ENCODE measurements at places on chromosomes 11 and 22.

DNA sequence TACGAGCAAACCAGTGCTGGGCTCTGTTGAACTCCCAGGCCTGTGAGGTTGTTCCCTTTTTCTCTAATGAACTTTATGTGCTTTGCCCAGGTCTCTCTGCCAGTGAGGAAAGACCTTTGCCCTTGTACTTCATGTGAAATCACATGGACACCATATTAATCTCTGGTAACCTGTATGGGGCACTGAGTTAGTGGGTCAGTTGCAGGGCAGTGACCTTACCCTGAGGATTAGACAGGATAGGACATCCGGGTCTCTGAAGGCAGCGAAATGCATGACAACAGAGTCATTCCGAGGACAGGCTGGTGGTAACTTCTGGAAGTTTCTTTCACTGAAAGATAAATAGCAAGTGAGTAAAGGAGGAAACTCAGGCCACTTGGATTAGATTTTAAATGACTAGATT lies 93.7 kb downstream of the ZBTB16 start:
- no peak for DNase-seq

DNA sequence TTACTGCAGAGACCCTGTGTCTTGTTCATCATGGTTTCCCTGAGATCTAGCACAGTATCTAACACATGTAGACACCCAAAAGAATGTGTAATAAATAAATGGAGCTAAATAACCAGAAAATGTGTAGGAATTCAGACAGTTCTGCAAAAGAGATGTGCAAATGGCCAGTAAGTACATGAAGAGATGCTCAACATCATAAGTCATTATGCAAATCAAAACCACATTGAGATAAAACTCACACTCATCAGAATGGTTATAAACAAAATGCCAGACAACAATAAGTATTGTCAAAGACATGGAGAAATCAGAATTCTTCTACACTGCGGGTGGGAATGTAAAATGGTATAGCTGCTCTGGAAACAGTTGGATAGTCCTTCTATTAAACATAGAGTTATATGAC lies 88.5 kb downstream of the RBFOX2 start:
- no peak for DNase-seq

- peak; percentile 80 for DNase-seq
These were observed 109.3 kb downstream of the GGTLC2 start for GRCh38 chr22:22753526-22754267.

DNA sequence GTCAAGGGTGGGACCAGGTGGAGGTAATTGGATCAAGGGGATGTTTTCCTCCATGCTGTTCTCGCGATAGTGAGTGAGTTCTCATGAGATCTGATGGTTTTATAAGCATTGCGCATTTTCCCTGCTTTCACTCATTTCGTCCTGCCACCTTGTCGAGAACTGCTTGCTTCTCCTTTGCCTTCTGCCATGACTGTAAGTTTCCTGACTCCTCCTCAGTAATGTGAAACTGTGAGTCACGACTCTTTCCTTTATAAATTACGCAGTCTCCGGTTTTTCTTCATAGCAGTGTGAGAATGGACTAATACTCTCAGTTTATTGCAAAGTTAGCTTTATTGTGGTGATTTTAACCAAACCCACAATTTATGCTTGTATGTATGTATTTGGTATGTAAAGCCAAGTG lies 878.5 kb upstream of the ANO3 start:
- DNase-seq, result no peak

- DNase-seq, result no peak
These were observed 2.3 kb downstream of the RBX1 start for GRCh38 chr22:40953471-40953870.

DNA sequence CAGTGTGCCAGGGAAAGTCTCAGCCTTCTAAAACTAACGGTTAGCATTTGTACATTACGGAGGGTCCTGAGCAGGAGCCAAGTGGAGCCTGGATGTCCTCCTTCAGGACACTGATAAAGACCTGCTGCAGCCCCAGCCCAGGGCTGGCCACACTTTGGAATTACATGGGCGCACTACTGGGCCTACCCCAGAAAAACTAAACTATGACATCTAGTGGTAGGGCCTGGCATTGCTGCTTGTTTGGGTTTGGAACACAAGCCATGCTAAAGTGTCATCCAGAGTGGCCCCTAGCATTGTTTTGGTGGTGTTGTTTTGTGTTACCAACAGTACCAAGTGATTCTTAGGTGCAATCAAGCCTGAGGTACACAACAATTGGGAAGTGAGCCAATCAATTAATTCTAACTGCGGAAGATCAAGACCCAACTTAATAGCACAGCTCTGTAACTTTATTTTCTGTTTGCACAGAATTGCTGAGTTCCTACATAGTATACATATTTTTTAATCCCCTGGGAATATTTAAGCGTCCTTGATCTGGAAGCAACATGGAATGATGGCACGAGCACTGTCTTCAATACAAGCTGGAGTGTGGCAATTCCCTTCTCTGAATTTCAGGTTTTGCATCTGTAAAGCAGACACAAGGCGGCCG lies 340.7 kb downstream of the LARGE1 start:
- peak; percentile 21 for DNase-seq

GRCh38 chr11:1167256-1167655 lies 9.5 kb downstream of the MUC5AC start:
- DNase-seq, result no peak

DNA sequence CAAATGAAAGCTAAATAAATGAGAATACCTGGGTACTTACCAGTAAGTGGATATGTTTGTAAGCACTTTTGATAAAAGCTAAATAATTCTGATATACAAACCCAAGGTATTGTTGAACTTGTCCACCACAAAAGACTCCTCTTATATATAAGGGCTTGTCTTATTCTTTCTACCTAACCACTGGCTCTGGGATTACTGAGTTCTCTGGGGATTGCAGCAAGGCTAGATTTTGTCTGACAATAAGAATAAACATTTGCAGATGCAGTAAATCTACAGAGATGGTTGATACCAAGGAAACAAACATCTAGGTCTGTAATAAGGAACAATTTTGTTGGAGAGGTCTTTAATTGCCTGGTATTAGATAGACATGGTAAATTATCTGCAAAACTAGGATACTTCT lies at the start of gene OR51A4:
Gene OR51A4 (minus strand): TSS at position 101 of the 400 bp plus-strand sequence. CDS start 505 bp downstream, outside the sequence.
- DNase-seq, result no peak

- DNase-seq, result no peak
These were observed 100.7 kb downstream of the DBX1 start for GRCh38 chr11:20059587-20060021.

GRCh38 chr22:45425101-45425500 lies 11.6 kb downstream of the RIBC2 start:
- no peak for DNase-seq

All from activated naive CD8-positive, alpha-beta T cell treated with anti-CD3 and anti-CD28 coated beads for 36 hours (primary cell).